ENCODE measurements at places on chromosomes 3 and 15. TPM values are rescaled to one million over a fixed set of nuclear protein-coding genes. Genes with fewer than 3 reads are reported as not detected.

- DNase-seq, result no peak
These were observed 7.9 kb downstream of the P4HTM start for GRCh38 chr3:48997714-48998637.

Gene EFCC1
- 1.3 TPM for total RNA-seq

DNA sequence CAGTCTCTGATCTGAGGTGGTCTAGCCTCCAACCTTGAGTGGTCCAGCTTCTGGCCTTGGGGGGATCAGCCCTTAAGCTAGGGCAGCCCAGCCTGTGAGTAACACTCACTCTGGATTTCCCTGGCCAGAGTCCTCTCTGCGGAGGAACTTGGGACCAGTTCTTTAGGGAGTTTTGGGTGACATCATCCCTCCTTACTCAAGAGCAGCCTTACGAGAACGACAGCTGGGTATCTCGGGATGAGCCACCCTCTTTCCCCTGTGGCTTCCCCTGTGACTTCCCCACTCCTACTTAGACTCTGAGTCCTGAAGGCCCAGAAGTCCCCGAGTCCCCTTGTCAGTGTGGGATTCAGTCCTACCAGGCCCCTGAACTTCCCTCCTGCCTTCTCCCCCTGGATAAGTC is 10.2 kb upstream of the PLXND1 start:
- DNase-seq, result peak; percentile 39

DNA sequence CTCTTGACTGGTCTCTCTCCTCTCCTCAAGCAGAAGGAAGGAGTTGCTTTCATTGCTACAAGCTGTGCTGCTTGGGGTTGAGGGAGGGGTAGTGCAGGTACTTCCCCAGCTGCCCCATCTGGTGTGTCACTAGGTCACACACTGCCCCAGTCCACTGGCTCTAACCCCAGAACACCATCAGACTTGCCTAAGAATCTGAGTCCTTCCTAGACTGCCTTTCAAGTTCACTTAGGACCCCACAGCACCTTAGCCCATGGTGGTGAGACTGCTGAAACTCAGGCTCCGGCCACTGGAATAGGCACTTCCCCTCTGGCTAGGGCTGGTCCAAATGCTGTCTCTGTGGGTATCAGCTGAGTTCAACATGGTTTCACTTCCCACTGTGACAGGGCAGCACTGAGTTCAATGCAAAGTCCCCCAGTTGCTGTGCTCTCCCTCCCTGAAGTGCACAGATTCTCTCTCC is 279.7 kb upstream of the GOLGA6L4 start:
- no peak for DNase-seq

- DNase-seq, result no peak
These were observed 47.0 kb upstream of the TFG start for GRCh38 chr3:100662113-100662823.

- no peak for DNase-seq
These were observed 29.1 kb downstream of the IP6K1 start for GRCh38 chr3:49757197-49757596.

- DNase-seq, result no peak
These were observed 46.2 kb downstream of the CTDSPL start for GRCh38 chr3:37907906-37908305.

Gene FEZF2
- total RNA-seq, result not detected

- DNase-seq, result no peak
These were observed 86.9 kb upstream of the MEX3B start for GRCh38 chr15:82132742-82133141.

DNA sequence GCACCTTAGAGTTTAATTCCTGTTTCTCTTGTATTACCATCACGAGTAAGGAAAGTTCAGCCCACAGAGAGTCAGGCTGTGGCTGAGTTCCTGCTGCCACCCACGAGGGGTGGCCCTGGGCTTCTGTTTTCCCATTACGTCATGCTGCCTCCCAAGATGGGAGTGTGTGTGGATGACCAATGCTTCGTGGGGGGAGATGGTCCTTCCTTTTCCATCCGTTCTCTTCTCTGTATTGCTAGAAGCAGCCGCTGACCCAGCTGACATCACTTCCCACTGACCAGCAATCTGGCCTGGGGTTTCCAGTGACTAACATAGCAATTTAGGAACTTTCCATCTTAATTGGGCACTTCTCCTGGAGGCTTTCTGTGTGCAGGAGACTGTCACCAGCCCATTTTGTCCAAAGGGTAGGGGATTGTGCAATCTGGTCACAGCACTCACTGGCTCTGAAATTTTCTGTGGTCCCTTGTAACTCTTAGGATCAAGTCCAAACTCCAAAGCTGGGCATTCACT is 9.3 kb downstream of the IRAK2 start:
- DNase-seq, result no peak
